ENCODE measurements at places on chromosomes 2 and 18. TPM values are rescaled to one million over a fixed set of nuclear protein-coding genes. Genes with fewer than 3 reads are reported as not detected.

The COL3A1 gene
- total RNA-seq: 0.92 TPM

- no peak for DNase-seq
Observed at GRCh38 chr2:20620271-20620681, 30.6 kb downstream of the HS1BP3 start.

DNA sequence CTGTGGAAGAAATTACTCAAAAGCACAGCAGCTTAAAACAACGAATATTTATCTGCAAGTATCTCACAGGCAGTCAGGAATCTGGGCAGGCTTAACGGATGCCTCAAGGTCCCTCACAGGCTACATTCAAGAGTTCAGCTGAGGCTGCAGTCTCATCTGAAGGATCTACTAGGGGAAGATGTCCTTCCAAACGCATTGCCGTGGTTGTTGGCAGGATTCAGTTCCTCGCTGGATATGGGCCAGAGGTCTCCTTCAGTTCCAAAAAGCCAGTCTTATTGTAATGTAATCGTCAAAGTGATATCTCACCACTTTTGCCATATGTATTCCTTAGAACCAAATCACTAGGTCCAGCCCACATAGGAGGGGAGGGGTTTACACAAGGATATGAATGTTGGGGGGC is 98.2 kb upstream of the EPAS1 start:
- no peak for DNase-seq

DNA sequence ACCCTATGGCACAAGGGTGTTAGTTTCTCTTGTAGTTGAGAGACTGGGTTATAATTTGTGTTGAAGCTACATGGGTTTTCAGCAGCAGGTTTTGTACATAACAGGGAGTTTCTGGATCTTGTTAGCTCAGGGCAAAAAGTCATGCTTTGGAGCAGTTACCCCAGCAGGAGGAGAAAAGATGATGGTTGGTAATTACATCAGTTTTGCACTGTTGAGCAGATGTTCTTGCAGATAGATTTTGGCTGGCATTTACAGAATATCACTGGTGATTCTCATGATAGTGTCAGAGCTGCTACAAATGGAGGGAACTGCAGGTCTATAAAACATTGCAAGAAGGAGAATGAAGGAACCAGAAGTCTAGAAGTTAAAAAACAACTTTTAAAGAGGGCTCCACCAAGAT is 215.2 kb upstream of the ATP5MC3 start:
- no peak for DNase-seq

DNA sequence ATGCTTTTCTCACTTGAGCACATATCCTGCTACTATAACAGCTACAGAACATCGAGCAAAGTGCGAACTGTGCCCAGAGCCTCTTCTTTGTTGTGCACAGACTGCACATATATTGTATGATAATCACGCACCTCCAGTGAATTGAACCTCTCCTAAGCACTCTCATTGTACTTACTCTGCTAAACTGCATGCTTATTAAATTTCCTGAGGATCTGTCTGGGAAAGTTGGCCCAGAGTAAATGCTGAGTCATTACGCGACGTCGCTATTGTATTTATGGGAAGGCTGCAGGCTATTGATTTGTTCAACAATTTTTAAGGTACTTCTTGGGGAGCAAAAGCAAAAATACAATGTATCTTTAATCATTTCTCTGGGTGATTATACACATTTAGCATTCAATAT is 399.6 kb upstream of the DSEL start:
- no peak for DNase-seq

GRCh38 chr2:127574656-127575055 is 39.2 kb downstream of the MYO7B start:
- no peak for DNase-seq

DNA sequence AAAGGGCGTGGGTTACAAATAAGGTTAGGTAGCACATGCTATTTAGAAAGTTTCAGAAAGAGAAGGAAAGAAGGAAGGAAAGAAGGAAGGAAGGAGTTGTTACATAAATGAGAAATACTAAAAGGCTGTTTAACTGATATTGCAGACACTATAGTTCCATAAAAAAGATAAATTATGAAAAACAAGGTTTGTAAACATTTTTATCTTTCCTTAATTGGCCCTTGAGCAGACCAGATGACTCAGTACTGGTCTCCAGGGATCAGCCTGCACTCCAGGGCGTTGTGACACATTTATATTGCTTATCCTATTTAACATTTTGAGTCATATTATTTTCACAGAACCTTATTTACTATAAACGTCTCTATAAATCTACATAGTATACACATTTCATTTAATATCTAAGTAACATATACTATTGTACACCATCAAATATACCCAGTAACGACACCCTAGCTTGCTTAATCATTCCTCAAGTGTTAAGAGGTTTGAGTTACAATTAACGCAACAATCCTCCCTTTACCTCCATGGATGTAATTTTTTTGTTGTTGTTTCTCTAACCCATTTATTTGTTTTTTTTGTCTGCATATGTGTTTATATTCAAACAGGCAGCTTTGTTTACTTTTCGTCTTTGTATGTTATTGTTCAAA is 2.8 kb upstream of the RAB31 start:
- no peak for DNase-seq
